Activated CD8-positive, alpha-beta memory T cell treated with anti-CD3 and anti-CD28 coated beads for 24 hours (primary cell): ENCODE measurements at places on chromosomes 6 and 20.
A peak's percentile ranks its signal among the peaks of the same experiment; 100 is the strongest.

DNA sequence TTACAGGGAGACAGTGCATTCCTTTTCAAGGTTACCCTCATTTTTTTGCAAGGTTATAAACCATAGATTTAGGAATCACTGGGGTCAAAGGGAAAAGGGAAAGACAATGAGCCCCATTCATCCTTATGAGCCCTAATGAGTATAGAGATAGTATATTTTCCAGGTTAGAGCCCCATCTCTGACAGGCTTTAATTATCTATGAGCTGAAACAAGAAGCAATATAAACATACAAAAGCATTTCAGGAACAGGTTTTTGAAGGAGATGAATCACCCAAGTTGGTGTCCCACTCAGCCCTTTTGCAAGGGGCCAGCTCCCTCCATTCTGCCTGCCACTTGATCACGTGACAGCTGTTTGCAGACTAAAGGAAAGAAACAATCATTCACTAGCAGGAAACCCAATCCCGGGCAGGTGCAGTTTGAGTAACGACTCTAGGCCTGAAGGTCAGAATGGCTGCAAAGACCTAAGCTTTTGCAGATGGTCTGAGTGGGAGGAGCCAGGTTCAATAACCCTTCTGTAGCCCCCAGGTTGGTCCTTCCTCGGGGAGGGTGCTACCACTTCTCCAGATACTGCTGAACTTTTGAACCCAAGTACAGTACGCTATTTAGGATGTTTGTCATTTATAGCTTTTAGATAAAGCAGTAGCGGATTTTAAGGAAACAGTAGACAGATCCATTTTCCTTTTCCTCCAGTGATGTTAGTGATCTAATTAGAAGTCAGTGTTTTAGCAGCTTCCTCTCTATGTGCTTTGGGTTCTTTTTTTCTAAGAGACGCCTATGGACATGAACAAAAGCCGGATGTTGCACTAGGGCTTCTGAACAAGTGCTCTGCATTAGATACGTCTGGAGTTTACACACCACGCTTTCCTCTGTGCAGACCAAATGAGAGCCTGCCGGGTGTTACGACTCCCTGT lies 253.2 kb downstream of the SOX4 start:
- DNase-seq, result peak; percentile 55

DNA sequence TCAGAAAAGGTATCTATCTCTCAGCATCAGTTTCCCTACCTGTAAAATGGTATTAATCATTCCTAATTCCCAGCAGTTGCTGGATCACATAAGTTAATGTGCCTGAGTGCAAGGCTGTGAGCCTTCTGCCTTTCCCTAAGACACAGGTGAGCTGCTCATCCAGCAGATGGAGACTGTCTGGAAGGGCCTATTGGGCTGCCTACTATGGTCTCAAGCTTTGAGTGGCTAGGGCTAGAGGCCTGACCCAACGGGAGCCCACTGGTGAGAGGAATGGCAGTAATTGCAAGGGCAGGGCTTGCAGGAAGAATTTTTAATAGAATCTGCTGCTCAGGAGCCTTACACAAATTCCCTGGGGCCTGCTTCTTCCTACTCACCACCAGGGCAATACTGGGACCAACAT lies 4.3 kb downstream of the KHDC1 start:
- DNase-seq, result no peak

DNA sequence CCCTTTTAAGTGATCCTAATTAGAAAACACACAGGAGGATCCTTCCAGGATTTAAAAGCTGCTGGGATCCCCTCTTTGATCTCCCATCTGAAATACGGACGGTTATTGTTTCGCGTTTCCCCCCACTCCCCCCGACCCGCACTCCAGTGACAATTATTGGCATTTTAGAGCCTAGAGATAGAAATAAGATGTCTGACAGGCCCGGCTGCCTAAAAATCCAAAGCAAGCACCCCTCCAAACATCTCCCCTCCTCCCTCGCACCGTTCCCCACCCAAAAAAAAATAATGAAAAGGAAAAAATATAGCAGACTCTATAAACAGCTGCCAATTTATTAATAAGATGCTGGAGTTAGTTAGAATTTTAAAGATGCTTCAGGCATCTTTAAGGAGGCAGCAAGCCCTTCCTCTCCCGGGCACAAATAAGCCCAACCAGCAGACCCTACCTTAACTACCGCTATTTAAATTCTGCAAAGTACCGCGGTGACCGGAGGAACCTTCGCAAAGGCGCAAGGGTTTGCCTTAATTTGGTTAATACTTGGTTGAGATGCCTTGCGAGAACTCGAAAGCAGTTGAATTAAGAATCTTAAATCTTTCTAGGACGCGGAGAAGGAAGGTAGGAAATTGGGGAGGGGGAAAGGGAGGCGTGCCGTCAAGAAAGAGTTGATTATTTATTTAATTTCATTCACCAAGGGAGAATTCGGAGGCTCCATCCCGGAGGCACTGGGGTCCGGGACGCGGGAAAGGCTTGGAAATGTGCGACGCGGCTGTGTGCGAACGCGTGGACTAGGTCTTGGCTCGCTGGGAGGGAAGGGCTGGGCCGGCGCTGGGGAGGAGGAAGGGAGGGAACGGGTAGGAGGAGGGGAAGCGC lies 1.5 kb upstream of the ISM1 start:
- DNase-seq, result no peak

- no peak for DNase-seq
Measured at GRCh38 chr6:73742433-73742832, 46.4 kb downstream of the CD109 start.

DNA sequence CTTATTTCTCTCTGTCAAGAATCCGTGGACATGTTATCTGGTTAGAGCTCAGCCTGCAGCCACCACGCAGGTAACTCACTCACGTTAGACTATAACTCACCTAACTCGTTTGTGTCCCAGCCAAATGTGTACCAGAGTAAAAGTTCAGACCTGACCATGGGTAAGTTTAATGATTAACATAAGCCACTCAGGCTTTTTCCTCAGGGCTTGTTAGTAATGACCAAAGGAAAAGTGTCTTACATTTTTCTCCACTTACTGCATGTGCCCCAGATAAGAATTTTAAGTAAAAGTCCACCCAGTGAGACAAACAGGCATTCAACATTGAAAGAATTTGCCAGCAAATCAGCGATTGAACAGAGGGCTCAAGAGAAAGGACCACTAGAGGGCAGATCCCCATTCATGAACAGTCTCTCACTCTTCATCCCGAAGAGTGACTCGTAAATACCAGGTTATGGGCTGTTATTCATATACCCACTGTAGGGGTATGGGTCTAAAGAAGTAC lies at the start of gene PKHD1:
Gene PKHD1 (minus strand): TSS at position 116 of the 502 bp plus-strand sequence. CDS start 2,680 bp downstream, outside the sequence.
- no peak for DNase-seq

- no peak for DNase-seq
Measured at GRCh38 chr6:165726965-165727381, 63.9 kb upstream of the PDE10A start.

DNA sequence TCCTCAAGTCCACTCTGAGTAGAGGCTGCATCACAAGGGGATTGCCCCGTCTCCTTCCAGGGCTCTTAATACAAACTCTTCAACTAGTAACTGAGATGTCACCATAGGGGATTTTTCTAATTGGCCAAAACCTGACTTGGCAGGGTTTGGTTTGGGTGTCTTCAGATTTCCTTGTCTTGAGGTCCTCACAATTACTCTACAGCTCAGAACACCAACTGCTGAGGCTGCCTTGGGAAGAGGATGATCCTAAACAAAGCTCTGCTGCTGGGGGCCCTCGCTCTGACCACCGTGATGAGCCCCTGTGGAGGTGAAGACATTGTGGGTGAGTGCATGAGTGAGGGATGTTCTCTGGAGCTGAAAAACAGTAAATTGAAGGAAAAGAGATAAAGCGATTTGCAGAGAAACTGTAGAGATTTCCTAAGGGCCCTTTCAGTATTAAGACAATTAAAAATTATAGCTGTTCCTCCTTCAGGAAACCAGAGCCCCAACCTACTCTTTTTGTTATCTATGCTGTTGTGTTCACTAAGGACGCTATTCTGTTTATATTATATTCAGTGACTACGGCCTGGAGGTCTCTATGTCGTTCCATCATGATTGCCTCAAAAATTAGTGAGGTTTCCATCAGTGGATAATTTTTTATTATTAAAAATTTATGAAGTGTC lies at the start of gene HLA-DQA1:
Gene HLA-DQA1 (plus strand): TSS at position 188 of the 662 bp plus-strand sequence. CDS start 53 bp downstream, at position 241.
- no peak for DNase-seq

DNA sequence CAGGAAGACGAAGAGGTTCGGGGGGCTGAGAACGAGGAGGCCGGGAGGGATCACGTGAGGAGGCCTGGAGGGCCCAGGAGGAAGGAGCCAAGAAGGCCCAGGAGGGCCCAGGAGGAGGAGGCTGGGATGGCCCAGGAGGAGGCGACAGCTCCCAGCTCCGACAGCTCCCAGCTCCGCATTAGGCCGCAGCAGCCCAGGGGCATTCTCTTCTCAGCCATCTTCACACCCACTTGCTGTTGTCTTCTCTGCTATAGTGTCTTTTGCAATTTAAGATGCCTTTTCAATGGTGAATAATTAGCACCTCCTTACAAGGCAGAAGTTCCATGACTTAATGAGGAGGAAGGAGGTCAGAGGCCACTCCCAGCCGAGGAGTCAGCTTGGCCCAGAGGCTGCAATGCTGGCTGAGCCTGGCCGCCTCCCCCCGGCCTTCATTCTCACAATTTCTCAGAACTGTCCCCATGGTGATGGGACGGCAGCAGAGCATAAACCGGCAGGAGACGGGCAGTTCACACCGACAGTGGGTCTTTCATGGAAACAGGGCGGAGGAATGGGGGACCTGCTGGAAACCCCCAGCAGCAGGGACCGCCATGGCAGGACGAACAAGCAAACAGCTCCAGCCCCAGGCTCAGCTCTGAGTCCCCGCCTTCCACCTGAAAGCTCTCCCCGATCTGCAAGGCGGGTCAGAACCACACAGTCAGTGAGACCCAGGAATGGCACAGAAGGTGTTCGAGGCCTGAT lies 45.1 kb downstream of the WDR27 start:
- DNase-seq, result no peak

DNA sequence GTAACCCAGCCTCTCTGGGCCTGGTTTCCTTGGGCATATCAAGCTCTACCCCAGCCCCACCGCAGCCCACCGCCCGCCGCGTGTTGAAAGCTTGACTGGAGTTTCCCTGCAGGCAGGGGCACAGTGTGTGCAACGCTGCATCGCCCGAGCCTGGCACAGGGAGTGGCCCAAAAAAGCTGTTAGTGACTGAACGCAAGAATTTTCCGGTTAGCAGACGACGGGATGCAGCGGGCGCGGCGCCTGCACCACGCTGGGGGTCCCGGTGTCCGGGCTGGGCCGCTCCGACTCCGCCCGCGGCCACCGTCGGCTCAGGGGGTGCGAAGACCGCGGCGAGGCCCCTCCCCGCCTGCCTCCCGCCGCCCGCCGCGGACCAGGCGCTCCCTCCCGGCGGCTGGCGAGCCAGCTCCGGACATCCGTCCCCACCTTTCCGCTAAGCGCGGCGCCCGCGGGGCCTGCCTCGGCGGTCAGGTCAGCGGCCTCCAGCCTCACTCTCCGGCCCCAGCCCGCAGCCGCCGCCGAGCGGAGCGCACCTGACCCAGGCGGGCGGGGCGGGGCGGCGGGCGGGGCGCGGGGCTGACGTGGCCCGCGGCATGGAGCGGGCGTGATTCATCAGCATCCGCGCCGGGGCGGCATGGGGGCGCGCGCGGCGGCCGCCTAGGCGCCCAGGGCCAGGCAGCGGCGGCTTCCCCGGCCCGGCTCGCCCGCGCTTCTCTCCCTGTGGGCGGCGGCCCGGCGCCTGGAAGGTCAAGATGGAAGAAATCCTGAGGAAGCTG lies at the start of gene ARFGEF3:
Gene ARFGEF3 (plus strand): TSS at position 602 of the 773 bp plus-strand sequence. CDS start 148 bp downstream, at position 750.
- DNase-seq, result peak; percentile 82

- no peak for DNase-seq
Measured at GRCh38 chr6:84774157-84774984, 10.0 kb upstream of the TBX18 start.

DNA sequence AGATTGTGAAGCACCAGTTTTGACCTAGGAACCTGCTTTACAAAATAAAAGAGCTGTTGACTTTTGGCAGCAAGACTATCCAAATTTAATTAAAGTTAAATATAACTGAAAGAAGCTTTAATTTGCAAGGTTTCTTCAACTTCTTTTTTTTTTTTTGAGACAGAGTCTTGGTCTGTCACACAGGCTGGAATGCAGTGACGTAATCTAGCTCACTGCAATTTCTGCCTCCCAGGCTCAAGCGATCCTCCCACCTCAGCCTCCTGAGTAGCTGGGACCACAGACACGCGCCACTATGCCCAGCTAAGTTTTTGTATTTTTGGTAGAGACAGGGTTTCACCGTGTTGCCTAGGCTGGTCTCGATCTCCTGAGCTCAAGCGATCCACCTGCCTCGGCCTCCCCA lies 13.7 kb upstream of the CSE1L start:
- DNase-seq, result no peak

GRCh38 chr6:89361171-89361570 lies 8.6 kb upstream of the UBE2J1 start:
- DNase-seq, result no peak

DNA sequence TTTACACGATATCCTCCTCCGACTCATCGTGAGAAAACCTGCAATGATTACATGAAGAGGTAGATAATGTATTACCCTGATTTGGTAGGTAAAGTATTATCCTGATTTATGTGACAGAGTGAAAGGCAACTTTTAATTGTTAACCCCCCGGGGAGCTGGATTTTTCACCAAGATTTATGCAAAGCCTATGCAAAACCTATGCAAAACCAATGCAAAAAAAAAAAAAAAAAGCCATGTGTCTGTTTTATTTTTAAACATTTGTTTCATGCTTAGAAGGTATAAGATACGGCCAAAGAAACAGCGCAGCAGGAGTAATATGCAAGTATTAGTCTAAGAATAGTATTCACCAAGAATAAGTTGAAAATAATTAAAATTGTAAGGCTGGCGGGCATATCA lies 109.9 kb downstream of the IPCEF1 start:
- no peak for DNase-seq

GRCh38 chr6:31874836-31875572 lies 3.8 kb downstream of the SLC44A4 start:
- DNase-seq, result no peak

DNA sequence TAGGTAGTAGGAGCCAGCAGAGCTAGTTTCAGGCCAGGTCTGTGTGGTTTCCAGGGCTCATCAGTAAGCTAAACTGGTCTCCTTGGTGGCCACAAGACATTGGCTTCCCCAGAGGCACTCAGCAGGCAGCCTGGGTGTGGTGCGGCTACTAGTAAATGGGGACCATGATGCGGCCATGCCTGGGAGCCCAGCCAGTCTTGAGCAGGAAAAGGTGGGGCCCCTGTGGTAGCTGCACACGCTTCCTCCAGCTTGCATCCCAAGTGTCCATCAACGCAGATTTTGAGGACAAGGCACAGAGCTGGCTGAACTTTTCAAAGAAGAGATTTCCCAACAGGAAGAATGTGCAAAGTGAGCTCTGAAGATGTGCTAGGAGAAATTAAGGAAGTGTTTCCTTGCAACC lies 107.4 kb upstream of the NAA20 start:
- no peak for DNase-seq
